ENCODE measurements at places on chromosomes 3 and 15. TPM values are rescaled to one million over a fixed set of nuclear protein-coding genes. Genes with fewer than 3 reads are reported as not detected.

The GREM1 gene
- total RNA-seq: not detected

The CLSTN2 gene
- not detected for total RNA-seq

The LRRIQ4 gene
- 0.17 TPM for total RNA-seq

The PRSS50 gene
- total RNA-seq: not detected

The GOLGA6L4 gene
- 0.84 TPM for total RNA-seq

The DOCK3 gene
- total RNA-seq: 2.5 TPM

The ST8SIA2 gene
- not detected for total RNA-seq

The BSN gene
- total RNA-seq: 0.25 TPM

The SH3GL3 gene
- not detected for total RNA-seq

The CLK3 gene
- total RNA-seq: 112 TPM

The ST3GAL6 gene
- total RNA-seq: not detected

The CHRFAM7A gene
- not detected for total RNA-seq

The C15orf62 gene
- total RNA-seq: 0.44 TPM

The CFAP100 gene
- total RNA-seq: not detected

The TM6SF1 gene
- total RNA-seq: 2.6 TPM

The LRTM1 gene
- total RNA-seq: not detected

The ZNF80 gene
- 2.1 TPM for total RNA-seq

The KLHL6 gene
- total RNA-seq: 32.9 TPM

The CMTM8 gene
- 5.1 TPM for total RNA-seq

Data from activated CD8-positive, alpha-beta memory T cell treated with anti-CD3 and anti-CD28 coated beads for 36 hours (primary cell).